ENCODE measurements at places on chromosomes 5 and 9. TPM values are rescaled to one million over a fixed set of nuclear protein-coding genes. Genes with fewer than 3 reads are reported as not detected.
A peak's percentile ranks its signal among the peaks of the same experiment; 100 is the strongest.

- no peaks in the 10 kb centered on the region for H3K4me1 ChIP-seq
- H3K36me3 ChIP-seq: no peaks in the 10 kb centered on the region
- no peaks in the 10 kb centered on the region for H3K27me3 ChIP-seq
Observed at GRCh38 chr9:134221273-134222017, 57.1 kb upstream of the RNU6ATAC start.

DNA sequence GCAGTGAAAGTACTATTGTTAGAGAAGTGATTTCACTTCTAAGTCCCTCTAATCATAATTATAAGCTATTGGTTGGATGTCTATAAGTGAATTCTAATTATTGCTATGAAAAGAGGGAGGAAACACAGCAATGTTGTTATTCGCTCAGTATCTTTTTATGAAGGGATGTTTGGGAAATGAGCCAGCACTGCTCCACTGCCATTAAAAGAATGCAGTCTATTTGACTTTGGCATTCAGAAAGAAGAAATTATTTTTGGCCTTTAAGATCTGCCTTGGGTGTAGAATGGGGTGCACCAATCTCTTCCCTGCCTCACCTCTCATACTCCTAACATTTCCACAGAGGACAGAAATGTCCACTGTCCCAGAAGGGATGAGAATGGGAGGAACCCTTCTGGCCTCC is 332.0 kb downstream of the SPATA31D1 start:
- no peaks in the 10 kb centered on the region for H3K36me3 ChIP-seq
- H3K4me3 ChIP-seq: no peak overlapping the region
- no peak for DNase-seq
- H3K4me1 ChIP-seq: no peaks in the 10 kb centered on the region
- no peak overlapping the region for H3K27ac ChIP-seq
- H3K27me3 ChIP-seq: no peaks in the 10 kb centered on the region

GRCh38 chr5:175444060-175444904 is at the start of gene DRD1:
DRD1 (minus strand) TSS chr5:175444182; CDS start chr5:175443099, 1,083 bp downstream.
- no peaks in the 10 kb centered on the region for H3K36me3 ChIP-seq
- peak within 1 kb of the TSS; percentile 67 for H3K4me3 ChIP-seq
- peaks cover 42% of the 10 kb centered on the region for H3K27me3 ChIP-seq
- H3K27ac ChIP-seq: no peak within 1 kb of the TSS
- H3K4me1 ChIP-seq: peaks cover 5% of the 10 kb centered on the region

DNA sequence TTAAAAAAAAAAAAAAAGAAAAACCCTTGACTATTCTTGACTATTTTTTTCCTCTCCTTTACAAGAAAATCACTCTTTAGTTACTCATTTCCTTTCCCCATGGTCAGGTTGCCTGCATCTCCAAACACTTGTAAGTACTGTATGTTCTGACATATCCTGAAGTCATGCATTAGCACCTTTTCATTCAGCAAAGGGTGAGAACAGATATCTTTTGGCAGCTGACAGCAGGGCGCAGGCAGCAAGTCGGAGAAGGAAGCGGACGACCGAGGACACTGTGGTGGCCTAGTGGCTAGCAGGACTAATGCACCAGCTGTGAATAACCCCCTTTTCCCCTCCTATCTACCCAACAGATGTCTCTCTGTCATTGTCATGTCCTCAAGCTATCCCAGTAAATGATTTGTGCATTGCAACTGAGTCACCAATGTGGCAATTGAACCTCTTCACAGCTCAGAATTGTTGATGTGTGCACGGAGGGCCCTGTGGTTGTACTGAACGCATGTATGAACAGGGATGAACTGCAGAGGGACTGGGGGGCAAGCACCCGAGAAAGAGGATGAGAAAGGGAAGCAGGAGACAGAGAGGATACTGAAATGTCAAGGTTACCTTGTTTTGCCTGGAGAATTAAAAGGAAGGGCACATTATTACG is 996.0 kb upstream of the ARRDC3 start:
- no peak overlapping the region for H3K4me3 ChIP-seq
- no peaks in the 10 kb centered on the region for H3K27me3 ChIP-seq
- DNase-seq: peak; percentile 44
- no peaks in the 10 kb centered on the region for H3K36me3 ChIP-seq
- H3K27ac ChIP-seq: no peak overlapping the region
- no peaks in the 10 kb centered on the region for H3K4me1 ChIP-seq

DNA sequence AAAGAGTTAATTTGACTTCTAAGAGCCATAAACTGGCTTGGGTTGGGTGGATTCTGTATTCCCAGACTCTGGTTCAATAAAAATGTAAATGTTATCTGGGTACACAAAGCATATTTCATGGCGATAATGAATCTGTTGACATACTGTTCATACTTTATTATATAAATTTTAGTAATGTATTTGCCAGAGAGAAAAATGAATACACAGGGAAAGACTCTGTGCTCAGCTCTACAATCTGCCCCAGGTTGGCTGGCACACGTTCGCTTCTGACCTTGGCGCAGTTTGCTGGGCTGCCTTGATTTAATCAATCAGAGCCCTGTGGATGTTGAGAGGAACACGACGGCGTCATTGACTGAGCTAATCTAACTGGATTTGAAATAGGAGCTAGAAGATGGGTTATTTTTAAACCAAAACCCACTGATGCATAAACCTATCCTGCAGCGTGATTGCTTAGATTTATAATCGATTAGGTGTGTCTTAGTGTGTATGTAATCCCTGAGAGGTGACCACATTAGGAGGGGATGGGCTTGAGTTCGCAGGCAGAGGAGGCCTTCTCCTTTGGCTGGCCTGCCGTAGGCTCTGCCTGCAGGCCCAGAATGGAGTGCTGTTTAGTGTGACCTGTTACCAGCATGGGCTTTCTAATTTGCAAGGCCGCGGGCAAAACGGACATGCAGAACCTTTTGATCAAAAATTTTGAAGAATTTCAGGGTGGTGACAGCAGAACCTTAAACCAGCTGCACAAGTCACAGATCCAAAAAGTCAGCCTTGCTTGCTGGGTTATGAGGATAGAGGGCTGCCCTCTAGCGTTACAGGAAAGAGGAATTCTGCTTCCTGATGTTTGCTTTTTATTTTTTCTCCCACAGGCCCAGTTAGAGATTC is 3.9 kb upstream of the ADCY2 start:
- H3K36me3 ChIP-seq: no peaks in the 10 kb centered on the region
- no peaks in the 10 kb centered on the region for H3K27me3 ChIP-seq
- DNase-seq: no peak
- no peak overlapping the region for H3K27ac ChIP-seq
- H3K4me1 ChIP-seq: peaks cover 9% of the 10 kb centered on the region

PAPPA gene
- 0.63 TPM for total RNA-seq

DNA sequence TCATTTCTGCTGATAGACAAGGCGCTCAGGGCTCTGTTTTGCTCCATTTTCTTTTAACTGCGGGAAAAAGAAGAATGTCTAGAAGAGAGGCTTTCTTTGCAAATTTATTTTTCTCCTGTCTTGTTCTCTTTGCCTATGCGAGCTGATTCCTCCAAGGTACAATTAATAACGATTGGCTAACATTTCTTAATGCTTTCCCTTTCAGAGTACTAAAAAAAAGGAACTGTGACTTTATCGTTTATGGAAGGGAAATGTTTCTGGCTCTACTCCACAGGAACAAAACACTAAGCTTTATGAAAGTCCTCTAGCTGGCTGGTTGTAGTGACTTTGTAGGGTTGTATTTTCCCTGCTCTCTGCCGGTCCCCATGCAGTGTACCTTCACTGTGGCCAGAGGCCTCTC is 11.7 kb downstream of the NSG2 start:
- no peaks in the 10 kb centered on the region for H3K4me1 ChIP-seq
- no peak overlapping the region for H3K4me3 ChIP-seq
- no peaks in the 10 kb centered on the region for H3K36me3 ChIP-seq
- H3K27me3 ChIP-seq: no peaks in the 10 kb centered on the region

ANKRD20A1 gene
- not detected for total RNA-seq

MAST4 gene
- 2.6 TPM for total RNA-seq

DIRAS2 gene
- total RNA-seq: 0.11 TPM

SKIC3 gene
- 53.7 TPM for total RNA-seq

FAM221B gene
- total RNA-seq: not detected

DNA sequence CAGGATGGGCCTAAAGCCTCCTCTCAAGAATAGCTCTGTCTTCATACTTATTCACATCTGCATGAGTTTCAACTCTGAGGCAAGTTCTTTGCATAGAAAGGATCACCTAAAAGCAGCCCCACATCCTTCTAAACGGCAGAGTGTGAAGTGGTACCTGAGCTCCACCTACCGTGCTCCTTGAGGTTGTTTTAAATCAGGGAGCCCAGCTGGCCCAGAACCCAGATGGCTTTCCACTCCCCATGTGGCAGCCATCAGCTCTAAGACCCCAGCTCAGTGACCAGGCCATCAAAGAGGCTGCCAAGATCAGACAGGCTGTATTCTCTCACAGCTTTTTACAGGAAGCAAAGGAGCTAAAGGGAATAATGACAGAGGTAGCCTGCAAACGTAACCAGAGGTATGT is 299.3 kb downstream of the RASEF start:
- no peaks in the 10 kb centered on the region for H3K27me3 ChIP-seq
- H3K36me3 ChIP-seq: no peaks in the 10 kb centered on the region
- no peak overlapping the region for H3K27ac ChIP-seq
- no peak overlapping the region for H3K4me3 ChIP-seq

ANGPTL2 gene
- total RNA-seq: 10.6 TPM

DNA sequence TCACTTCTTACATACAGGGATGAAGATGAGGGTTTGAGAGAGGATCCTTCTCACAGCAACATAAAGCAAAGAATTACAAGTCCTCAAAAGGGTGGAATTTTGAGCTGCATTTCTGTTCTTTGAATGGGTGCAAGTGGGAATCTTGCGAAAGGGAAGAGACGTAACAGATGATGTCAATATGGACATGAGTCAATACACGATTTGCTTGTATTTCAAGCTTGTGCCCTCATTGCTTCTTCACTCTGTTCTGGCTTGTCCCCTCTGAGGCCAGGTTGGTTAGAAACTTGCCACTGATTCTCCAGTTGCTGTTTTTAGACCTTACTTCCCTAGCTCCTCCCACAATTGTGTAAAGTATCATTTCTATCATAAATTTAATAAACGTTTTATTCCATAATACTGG is 104.8 kb upstream of the CLINT1 start:
- DNase-seq: no peak
- H3K4me1 ChIP-seq: no peaks in the 10 kb centered on the region
- no peak overlapping the region for H3K4me3 ChIP-seq
- no peaks in the 10 kb centered on the region for H3K36me3 ChIP-seq
- no peaks in the 10 kb centered on the region for H3K27me3 ChIP-seq

- no peak for DNase-seq
- H3K27me3 ChIP-seq: no peaks in the 10 kb centered on the region
- no peak overlapping the region for H3K27ac ChIP-seq
Observed at GRCh38 chr5:17436761-17437221, 61.2 kb upstream of the TAF11L2 start.

- H3K36me3 ChIP-seq: no peaks in the 10 kb centered on the region
- H3K27me3 ChIP-seq: no peaks in the 10 kb centered on the region
- H3K4me1 ChIP-seq: no peaks in the 10 kb centered on the region
Observed at GRCh38 chr5:35735718-35736117, 118.1 kb downstream of the SPEF2 start.

TXNDC8 gene
- total RNA-seq: not detected

TRPM6 gene
- total RNA-seq: 0.99 TPM

DAPK1 gene
- total RNA-seq: 131 TPM

GRCh38 chr9:90044710-90045151 is 439.9 kb downstream of the GADD45G start:
- H3K27ac ChIP-seq: no peak overlapping the region
- H3K4me1 ChIP-seq: no peaks in the 10 kb centered on the region

SOHLH1 gene
- total RNA-seq: not detected

DNA sequence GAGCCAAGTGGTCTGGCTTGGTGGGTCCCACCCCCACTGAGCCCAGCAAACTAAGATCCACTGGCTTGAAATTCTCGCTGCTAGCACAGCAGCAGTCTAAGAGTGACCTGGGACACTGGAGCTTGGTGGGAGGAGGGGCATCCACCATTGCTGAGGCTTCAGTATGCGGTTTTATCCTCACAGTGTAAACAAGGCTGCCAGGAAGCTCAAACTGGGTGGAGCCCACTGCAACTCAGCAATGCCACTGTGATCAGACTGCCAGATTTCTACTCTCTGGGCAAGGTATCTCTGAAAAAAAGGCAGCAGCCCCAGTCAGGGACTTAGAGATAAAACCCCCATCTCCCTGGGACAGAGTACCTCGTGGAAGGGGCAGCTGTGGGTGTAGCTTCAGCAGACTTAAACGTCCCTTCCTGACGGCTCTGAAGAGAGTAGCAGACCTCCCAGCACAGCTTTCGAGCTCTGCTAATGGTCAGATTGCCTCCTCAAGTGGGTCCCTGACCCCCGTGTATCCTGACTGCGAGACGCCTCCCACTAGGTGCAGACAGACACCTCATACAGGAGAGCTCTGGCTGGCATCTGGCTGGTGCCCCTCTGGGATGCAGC is 18.2 kb upstream of the STK32A start:
- no peaks in the 10 kb centered on the region for H3K36me3 ChIP-seq
- no peak overlapping the region for H3K4me3 ChIP-seq
- peaks cover 10% of the 10 kb centered on the region for H3K4me1 ChIP-seq

DNA sequence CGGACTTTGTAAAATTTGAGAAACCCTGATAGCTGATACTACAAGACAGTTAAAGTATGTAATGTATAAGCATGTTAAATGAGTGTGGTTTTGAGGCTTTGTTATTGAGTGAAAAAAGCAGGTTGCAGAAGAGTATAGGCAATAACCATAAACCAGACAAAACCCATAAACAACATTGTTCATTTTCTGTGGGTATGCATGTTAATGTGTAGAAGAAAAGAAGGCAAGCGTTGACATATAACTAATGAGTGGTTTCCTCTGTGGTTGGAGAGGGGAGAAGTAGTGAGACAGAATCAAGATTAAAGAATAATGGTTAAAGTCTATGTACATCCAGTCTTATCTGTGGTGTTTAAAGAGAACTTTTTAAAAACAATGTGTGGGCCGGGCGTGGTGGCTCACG is 26.2 kb downstream of the RAD23B start:
- H3K36me3 ChIP-seq: peaks cover 53% of the 10 kb centered on the region
- no peak overlapping the region for H3K27ac ChIP-seq
- no peak overlapping the region for H3K4me3 ChIP-seq
- H3K4me1 ChIP-seq: no peaks in the 10 kb centered on the region
- DNase-seq: no peak
